ENCODE measurements at places on chromosomes 5 and 9.

DNA sequence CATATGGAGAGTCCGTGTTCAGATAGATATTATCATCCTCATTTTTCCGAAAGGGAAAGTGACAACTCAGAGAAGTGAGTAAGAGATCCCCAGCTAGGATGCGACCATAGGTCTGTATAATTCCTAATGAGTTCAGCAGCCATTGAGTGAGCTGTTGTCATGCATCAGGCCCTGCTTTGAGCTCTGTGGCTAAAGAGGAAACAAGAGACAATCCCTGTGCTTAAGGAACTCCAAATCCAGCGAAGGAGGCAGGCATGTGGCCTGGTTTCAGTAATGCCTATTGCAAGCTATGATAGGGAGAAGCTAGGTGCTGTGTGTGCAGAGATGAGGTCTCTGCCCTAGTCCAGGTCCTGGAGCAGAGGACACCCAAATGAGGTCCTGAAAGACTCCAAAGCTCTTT, 192.8 kb downstream of the ACTL7B start:
- no peak for DNase-seq

- no peak for DNase-seq
Measured at GRCh38 chr5:161850491-161850890, 2.6 kb downstream of the GABRA1 start.

DNA sequence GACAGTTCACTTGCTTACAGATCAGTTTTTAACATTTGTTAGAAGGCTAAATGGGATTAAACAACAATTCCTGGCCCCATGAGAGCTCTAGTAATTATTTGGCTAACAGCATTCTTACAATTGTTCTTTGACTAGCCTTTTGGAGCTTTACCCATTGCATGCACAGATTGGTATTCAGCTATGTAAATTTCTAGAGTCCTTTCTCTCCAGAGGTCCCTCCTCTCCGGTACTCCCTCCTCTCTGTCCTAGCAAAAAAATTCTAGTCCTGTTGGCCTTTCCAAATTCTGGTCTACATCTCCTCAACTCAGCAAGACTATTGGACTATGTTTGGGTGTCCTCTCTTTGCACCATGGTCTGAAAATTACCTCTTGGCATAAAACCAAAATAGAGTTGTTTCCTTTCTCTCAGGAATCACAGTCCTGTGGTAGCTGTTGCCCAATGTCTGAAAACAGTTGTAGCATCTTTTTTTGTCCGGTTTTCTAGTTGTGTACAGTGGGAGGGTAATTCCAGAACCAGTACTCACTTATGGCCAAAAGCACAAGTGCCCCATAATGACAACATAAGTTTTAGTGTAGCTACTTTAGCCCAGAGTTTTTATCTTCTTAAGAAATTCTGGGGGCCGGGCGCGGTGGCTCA, 18.1 kb downstream of the SAR1B start:
- no peak for DNase-seq

GRCh38 chr9:75084081-75084672, 3.8 kb downstream of the NMRK1 start:
- DNase-seq = no peak

GRCh38 chr9:72443855-72444254, 77.6 kb upstream of the TMC1 start:
- DNase-seq = no peak

DNA sequence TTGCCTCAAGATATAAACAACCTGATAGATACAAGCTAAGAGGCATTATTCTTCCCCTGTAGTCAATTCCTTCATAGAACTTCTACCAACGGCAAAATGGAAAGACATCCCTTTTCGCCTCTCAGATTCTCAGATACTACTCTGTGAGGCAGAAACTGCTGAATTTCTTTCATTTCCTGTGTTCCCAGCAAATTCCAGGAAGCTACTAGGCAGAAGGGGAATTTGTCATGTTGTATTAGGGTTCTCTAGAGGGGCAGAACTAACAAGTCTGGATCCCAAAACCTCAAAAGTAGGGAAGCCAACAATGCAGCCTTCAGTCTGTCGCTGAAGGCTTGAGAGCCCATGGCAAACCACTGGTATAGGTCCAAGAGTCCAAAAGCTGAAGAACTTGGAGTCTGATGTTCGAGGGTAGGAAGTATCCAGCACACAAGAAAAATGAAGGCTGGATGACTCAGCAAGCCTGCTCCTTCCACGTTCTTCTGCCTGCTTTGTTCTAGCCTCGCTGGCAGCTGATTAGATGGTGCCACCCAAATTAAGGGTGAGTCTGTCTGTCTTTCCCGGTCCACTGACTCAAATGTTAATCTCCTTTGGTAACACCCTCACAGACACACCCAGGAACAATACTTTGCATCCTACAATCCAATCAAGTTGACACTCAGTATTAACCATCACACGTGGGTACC, 15.2 kb downstream of the RNF180 start:
- no peak for DNase-seq

DNA sequence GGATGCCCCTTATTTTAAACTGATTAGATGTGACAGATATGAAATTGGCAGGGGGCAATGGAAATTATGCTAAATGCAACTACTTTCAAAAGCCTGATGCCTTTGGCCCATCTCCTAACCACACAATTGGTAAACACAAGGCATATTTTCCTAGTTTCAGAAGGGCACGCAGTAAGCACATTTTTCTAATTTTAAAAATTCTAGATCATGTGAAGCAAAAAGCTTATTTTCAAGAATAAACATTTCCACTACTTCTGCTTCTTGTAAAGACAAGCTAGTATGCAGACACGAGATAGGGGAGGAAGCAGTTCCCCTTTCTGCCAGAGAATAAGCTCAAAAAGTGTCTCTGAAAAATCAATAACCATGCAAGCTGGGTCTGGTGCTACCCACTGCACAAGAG, 67.7 kb downstream of the ABCA1 start:
- no peak for DNase-seq

DNA sequence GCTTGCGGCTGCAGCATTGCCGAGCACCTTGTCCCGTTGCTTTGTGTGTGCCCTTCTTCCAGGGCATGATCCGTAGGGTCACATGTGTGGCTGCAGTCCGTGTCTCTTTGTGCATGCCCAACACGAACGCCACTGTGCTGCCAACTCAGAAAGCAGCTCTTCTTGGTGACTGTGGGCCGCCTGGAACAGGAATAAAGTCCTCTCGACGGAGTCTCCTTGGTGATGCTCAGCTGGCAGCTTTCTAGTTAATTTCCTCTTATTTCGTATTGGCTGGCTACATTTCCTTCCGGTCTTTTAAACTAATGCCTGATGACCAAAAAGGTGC, 5.8 kb downstream of the EXOC3 start:
- DNase-seq = no peak

- DNase-seq = no peak
Measured at GRCh38 chr5:84383296-84383815, 1.3 kb downstream of the EDIL3 start.

- no peak for DNase-seq
Measured at GRCh38 chr5:80915716-80916115, 44.4 kb upstream of the RASGRF2 start.

DNA sequence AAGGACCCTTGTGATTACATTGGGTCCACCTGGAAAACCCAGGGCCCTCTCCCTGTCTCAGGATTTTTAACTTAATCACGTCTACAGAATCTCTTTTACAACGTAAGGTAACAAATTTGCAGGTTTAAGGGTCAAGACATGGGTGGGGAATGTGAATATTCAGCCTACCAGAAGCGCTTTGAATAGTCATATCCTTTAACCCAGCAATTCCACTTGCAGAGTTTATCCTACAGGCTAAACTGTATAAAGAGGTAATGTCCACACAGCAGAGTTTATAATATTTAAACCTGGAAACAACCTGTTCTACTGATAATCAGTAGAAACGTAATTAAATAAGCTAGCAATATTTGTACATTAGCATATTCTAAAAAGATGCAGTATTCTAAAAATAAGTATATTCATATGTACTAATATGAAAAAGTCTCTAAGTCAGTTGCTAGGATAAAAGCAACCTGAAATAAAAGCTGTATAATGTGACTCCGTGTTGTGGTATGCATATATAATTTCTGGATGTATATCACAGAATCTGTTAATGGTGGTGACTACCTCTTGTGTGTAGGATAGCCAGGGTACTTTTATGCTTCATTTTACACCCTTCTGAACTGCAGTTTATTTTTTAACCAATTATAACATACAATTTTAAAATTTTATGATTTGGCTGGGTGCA, 14.1 kb upstream of the NIPAL4 start:
- DNase-seq = no peak

GRCh38 chr9:137439158-137439714, 1.9 kb downstream of the ENTPD8 start:
- DNase-seq = no peak

- no peak for DNase-seq
Measured at GRCh38 chr9:27756418-27756817, 183.1 kb upstream of the C9orf72 start.

- no peak for DNase-seq
Measured at GRCh38 chr9:136671254-136671614, 8.5 kb downstream of the EGFL7 start.
